ENCODE measurements at places on chromosomes 7 and 10.

- DNase-seq = no peak
Observed at GRCh38 chr7:23691320-23691719, 11.3 kb downstream of the FAM221A start.

- DNase-seq = no peak
Observed at GRCh38 chr7:36637417-36637816, 86.9 kb downstream of the AOAH start.

DNA sequence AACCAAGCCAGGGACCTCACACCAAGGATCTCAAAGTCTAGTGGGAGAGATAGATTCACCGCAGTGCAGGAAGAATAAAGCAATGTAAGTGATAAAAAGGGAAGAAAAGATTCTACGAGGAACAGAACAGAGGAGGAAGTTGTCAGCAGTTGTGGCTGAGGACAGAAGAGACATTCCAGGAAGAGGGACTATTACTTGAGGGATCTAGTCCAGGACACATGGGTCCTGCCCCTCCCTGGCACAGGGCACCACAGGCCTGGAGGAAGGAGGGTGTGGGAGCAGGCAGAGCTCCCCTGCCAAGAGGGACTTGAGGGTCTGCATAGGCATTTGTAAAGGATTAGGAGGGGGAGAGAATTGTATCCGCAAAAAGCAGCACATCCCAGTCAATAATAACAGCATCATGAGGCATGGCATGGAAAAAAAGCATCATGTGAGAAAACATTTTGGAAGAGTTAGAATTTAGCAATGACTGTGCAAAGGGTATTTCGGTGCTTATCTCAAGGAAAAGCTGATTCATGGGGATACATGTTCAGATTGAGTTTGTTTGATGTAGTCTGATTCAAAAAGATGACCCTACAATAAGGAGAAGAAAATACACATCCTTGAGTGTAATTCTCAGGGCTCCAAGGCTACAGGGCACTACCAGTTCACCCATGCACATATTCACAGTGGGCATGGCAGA, 12.7 kb downstream of the C10orf71 start:
- no peak for DNase-seq

DNA sequence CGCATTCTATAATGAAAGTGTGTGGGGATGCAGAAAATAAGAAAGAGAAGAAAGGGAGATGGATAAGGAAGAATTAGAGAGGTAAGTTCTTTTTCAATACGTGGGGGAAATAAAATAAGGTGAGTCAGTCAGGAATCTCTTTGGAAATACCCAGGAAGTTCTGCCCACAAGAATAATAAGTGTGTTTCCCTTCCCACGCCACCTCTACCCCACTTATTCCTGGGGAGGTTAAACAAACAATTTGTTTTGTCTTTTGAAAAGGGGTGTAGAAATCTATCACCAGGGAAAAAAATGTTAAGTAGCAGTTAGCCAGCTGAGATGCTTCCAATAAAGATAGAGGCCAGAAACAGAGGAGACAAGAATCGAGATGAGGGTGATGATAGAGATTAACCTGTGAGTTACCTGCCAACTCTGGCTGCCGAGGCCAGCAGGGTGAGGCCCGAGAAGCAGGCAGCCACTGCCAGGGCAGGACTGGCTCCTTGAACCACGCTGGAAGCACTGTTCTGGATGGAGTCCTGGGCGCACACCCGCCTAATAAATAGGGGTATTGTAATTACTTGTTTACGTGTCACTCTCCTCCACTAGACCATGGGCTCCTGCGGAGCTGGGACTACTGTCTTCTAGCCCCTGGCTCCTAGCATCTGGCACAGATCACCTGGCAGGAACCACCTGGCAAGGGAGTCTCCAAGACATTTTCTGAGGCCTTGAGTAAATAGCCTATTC, 191.3 kb downstream of the FGFR2 start:
- DNase-seq = no peak

DNA sequence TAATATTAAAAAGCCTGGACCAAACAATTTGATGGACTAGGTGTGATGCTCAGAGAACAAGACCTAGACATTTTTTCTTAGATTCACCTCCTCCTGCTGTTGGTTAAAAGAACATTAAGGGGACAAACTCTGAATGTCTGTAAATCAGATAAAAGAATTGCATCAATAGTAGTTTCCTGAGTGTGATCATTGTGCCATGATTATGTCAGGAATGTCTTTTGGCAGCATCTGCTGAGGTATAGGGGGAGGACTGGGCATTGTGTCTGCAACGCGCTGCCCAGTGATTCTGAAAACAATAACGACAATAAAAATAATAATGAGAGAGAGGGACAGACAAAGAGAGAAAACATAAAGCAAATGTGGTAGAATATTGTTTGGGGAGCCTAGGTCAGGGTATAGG, 6.9 kb downstream of the C7orf57 start:
- DNase-seq = no peak

DNA sequence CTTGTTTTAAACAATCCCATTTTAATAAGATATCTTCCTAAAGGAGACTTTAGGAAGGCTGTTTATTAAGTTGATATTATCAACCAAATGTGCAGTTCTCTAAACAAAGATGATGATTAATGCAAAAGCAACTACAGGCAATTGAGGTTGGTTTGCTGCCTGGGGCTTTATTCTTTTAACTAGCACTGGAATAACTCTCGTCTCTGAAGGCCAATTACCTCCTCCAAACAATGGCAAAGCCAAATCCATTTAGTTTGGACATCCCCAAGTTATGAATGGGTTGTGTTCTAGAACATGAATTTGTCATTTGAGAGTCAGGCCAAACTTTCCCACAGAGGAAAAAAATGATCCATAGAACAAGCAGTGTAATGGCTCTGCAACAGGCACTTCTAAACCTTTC, 114.1 kb downstream of the SLC16A9 start:
- DNase-seq = no peak

DNA sequence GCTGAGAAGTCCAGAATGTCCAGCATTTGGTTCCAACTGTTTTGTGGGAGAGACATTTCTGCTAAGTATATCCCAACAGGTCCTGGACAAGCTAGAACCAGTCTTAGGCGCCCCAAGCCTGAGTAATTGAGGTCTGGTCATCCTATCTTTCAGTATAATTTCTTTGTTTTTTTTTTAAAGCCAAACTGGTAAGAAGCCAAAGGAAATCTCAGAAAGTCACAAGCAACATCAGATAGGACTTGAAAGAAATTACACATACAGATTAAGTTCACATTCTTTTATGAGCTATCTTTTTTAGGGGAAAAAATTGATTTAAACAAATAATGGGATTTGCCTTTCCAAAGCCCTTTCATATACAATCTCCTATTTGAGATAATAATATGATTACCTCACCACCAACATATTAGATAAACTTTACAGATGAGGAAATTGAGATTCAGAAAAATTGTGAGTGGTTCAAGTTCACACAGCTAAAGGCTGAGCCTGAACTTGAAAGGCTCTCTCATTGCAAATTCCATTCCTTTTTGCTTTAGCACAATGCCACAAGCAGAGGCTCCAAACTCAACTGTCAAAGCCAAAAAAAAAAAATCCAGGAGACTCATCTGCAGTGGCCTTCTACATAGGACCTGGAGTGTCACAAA, 15.0 kb downstream of the PDLIM1 start:
- no peak for DNase-seq

GRCh38 chr7:29035044-29035740, 77.1 kb upstream of the TRIL start:
- no peak for DNase-seq

- DNase-seq = no peak
Observed at GRCh38 chr7:46178661-46179060, 257.6 kb upstream of the IGFBP3 start.

- DNase-seq = no peak
Observed at GRCh38 chr10:50604049-50604640, 19.6 kb downstream of the SGMS1 start.

GRCh38 chr10:8294779-8295178, 240.3 kb downstream of the GATA3 start:
- no peak for DNase-seq

- no peak for DNase-seq
Observed at GRCh38 chr10:6037422-6037821, 24.7 kb downstream of the IL2RA start.

DNA sequence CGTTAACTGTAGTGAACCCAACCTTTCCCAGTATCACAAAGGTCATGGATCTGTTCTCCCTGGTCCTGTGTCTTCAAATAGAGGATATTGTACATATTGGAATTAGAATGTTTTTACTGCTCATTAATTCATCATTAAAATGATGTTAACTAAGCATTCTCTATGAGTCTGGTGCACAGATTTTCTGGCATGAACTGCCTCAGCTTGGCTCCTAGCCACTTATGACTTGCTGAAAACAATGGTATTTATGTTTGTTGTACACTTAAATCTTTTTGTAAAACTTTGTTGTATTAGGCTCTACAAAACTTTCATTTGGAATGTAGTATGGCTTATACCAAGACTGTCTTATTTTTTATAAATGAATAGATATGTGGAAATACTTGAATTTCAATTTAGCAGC, 329.4 kb downstream of the TFEC start:
- no peak for DNase-seq

DNA sequence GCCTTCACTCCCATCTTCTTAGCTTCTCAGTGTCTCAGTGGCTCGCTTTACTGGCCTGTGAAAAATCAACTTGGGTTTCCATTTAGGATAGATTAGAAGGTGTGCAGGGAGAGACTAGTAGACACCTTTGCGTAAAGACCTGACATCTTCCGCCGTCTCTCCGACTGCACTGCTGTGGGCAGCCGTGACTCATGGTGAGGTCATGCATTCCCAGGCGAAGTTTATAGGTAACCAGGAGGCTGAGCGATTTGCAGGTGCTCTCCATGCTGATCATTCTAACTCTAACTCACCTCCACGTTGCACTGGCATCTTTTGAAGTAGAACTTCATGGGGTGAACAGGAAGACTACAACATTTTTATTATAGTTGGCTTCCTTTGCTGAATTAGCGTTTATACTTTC, 68.0 kb upstream of the ZNF438 start:
- peak; percentile 47 for DNase-seq

GRCh38 chr7:2673934-2674333, 14.1 kb upstream of the AMZ1 start:
- no peak for DNase-seq

DNA sequence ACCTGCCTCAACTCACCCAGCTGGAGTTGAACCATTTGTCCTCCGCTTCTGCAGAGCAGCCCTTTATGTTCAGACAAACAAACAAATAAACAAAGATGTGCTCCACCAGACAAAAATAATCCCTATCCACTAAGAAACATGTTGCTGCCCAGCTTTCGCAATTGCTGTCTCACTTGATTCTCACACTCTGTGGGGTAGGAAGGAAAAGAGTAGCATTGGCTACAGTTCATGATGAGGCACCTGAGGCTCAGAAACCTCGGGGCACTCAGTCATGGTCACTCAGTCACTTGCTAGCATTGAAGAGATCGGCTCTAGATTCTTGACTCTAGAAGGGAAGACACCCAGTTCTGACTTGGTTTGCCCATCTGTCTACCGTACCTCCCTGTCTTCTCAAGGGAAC, 88.0 kb upstream of the ZMIZ1 start:
- DNase-seq = no peak

- no peak for DNase-seq
Observed at GRCh38 chr7:69871886-69872569, 273.8 kb downstream of the AUTS2 start.

DNA sequence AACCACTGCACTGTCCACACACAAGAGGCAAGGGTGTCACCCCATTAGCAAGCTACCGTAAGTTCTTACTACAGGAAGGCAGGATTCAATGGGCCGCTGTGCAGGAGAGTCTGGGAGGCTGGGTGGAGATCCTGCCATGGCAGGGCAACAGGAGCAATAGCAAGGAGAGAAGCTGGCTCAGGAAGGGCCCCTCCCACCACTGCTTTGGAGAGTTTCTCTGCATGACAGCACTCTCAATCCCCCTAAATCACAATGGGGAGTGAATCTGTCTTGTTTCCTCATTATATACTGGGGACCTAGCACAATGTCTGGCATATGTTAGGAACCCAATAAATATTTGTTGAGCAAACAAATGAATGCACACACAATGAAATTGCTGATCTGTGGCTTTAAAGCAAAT, 83.2 kb upstream of the SFMBT2 start:
- DNase-seq = no peak

GRCh38 chr7:151429237-151429559, 10.7 kb downstream of the CRYGN start:
- no peak for DNase-seq

DNA sequence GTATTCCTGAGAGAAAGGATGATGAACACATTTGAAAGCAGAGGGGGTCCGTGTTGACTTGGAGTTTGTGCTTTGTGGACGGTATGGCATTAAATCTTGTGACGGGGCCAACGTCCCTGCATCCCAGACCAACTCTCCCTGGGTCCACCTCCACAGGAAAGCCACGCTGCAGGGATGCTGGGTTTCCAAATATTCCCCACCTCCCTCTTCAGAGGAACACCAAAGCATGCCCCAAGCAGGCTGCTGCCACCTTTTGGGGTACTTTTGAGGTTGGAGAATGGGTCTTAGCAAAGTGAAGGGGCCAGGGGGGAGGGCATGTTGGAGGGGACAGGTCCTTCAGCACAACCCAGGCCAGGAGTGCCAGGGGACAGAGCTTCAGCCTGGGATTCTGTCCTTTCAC, 504.4 kb downstream of the TCERG1L start:
- no peak for DNase-seq

Data from stimulated activated naive CD8-positive, alpha-beta T cell treated with anti-CD3 and anti-CD28 coated beads, Interleukin-15, Interleukin-2, amounts not matched to agents 100 U/mL and 50 U/mL, for 24 hours (primary cell).